ENCODE measurements at places on chromosomes 16 and 17.

GRCh38 chr16:35744726-35745125 lies 2285.3 kb downstream of the TP53TG3F start:
- H3K4me1 ChIP-seq: no peaks in the 10 kb centered on the region
- no peak overlapping the region for H3K4me3 ChIP-seq
- H3K27me3 ChIP-seq: no peaks in the 10 kb centered on the region
- no peak for DNase-seq
- H3K27ac ChIP-seq: no peak overlapping the region

DNA sequence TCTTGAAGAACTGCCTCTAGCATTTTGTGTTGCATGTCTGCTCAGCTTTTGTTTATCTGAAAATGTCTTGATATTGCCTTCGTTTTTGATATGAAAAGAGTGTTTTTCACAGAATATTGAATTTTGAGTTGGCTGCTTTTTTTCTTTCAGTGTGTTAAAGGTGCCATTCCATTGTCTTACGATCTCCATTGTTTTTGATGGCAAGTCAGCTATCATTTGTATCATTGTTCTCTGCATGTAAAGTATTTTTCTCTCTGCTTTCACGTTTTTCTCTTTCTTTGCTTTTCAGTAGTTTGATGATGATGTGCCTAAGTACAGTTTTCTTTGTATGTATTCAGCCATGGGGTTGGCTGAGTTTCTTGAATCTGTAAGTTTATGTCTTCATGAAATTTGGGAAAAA lies 57.0 kb downstream of the AIPL1 start:
- no peaks in the 10 kb centered on the region for H3K4me1 ChIP-seq
- peaks cover 33% of the 10 kb centered on the region for H3K27me3 ChIP-seq
- H3K4me3 ChIP-seq: no peak overlapping the region

GRCh38 chr17:68863091-68863652 lies 92.0 kb downstream of the ABCA8 start:
- no peaks in the 10 kb centered on the region for H3K4me1 ChIP-seq
- no peak overlapping the region for H3K4me3 ChIP-seq
- H3K27ac ChIP-seq: no peak overlapping the region
- DNase-seq: no peak

- H3K4me3 ChIP-seq: no peak overlapping the region
- H3K27me3 ChIP-seq: no peaks in the 10 kb centered on the region
- no peak overlapping the region for H3K27ac ChIP-seq
- no peak for DNase-seq
- H3K36me3 ChIP-seq: no peaks in the 10 kb centered on the region
Observed at GRCh38 chr16:63129411-63130125, 1093.3 kb upstream of the CDH8 start.

DNA sequence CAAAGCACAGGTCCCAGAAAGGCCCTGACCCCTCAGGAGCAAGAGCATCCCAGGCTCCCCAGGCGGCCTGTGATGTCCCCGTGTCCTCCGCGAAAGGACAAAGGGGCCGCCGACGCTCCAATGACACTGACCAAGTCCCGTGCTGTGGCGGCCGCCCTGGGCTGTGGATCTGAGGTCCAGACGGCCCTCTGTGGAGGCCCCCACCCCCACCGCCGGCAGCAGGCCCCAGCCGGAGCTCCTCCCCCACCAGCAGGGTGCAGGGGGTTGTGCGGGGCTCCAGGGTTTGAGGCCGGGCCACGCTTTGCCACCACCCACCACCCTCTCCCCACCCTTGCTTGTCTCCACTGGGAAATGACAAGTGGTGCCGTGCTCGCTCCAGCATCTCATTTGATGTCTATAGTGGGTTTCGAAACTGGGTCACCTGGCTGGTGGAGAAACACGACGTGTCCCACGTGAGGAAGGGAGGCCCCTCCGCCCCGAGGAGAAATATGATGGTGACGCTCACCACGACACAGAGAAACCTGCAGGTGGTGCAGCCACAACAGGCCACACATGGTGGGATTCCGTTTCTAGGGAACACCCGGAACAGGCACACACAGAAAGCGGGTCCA lies 31.2 kb upstream of the ZNF469 start:
- DNase-seq: no peak
- no peaks in the 10 kb centered on the region for H3K4me1 ChIP-seq
- H3K36me3 ChIP-seq: no peaks in the 10 kb centered on the region
- H3K27me3 ChIP-seq: no peaks in the 10 kb centered on the region

Data from breast epithelium (tissue), 4 donors.